LNCaP clone FGC (cell line): ENCODE measurements at places on chromosomes 3 and 15.

- no peak for DNase-seq
These were observed 1.0 kb downstream of the RFX7 start for GRCh38 chr15:56242576-56243162.

GRCh38 chr15:94526071-94526689 lies 294.8 kb downstream of the MCTP2 start:
- DNase-seq = no peak

- DNase-seq = no peak
These were observed 146.8 kb downstream of the TPRA1 start for GRCh38 chr3:127443581-127444375.

GRCh38 chr15:90561344-90562244 lies 31.9 kb downstream of the CRTC3 start:
- DNase-seq = no peak

DNA sequence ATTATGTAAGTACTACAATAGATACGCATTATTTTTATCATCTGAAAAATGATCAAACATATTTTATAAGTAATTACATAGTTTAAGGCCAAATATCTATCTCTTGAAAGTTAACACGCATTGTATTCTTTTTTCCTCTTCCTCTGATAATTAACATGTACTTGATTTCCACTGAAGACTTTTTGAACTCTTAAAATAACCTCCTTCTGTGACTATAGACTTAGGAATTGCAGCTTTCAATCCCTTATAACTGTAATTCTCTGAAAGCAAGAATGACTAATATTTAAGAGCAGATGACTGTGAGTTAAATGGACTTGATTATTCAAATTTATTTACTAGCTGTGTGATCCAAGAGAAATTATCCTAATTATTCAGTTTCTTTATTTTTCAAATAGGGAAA lies 730.6 kb upstream of the NECTIN3 start:
- DNase-seq = no peak

DNA sequence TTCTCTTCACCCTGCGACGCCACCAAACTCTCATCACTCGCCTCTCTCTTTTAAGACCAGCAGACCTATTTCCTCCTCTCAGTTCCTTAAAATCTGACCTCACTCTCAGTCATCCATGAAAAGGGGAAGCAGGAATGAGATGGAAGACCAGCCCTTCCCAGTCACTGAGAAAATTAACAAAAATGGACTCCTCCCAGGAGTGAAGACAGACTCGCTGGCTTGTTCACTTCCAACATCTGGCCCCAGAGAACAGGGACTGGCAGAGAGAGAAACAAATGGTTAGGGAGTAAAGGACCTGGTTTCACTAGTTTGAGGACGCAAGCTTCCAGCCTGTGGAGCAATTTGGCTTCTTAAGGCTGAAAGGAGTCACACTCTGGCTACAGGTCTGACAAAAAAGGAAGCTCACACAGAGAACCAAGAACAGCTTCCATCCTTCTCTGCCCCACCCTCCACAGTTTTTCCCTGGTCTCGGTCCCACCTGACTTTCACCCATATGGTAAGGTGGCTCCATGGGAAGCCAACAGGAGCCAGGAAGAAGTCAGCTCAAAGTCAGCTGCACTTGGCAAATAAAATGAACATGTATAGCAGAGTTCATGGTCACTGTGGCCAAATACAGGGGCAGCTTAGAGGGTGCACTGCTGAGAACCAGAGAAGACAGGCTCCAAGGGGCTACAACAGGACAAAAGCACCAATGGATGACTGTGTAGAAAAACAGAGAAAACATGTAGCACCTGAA lies 57.2 kb downstream of the ITGB5 start:
- no peak for DNase-seq

DNA sequence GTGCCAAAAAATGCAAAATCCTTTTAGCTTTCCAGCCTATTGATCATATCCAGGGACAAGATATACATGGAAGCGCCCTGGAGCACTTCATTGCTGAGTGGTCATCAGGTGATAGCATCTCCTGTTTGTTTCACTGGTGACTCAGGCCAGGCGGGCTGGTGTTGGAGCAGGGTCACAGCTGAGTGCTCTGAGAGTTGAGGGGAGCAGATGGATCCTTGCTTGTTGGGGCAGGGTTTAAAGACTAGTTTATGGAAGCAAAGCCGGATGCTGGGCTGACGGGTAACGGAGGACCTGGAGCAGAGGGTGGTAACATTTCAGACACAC lies 405.0 kb upstream of the TPM1 start:
- DNase-seq = no peak

DNA sequence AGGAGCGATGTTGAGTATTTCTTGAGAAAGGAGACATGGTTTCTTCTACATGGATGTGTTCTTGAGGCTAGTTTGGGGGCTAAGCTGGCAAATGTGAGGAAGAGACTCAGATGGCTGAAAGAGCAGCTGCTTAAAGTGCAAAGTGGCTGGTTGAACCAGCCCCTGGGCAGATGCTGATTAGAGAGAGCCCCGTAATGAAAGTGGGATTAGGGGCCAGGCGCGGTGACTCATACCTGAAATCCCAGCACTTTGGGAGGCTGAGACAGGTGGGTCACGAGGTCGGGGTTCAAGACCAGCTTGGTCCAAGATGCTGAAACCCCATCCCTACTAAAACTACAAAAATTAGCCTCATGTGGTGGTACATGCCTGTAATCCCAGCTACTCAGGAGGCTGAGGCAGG lies 75.0 kb upstream of the GCNT3 start:
- no peak for DNase-seq

GRCh38 chr15:84830036-84830435 lies 12.9 kb downstream of the ALPK3 start:
- DNase-seq = no peak

GRCh38 chr3:365268-365667 lies 168.7 kb downstream of the CHL1 start:
- no peak for DNase-seq
